Activated gamma-delta T cell treated with anti-CD3 and anti-CD28 coated beads, Interleukin-2, amount 50 U/mL, for 16 hours (primary cell): ENCODE measurements at places on chromosomes 16 and 17.

DNA sequence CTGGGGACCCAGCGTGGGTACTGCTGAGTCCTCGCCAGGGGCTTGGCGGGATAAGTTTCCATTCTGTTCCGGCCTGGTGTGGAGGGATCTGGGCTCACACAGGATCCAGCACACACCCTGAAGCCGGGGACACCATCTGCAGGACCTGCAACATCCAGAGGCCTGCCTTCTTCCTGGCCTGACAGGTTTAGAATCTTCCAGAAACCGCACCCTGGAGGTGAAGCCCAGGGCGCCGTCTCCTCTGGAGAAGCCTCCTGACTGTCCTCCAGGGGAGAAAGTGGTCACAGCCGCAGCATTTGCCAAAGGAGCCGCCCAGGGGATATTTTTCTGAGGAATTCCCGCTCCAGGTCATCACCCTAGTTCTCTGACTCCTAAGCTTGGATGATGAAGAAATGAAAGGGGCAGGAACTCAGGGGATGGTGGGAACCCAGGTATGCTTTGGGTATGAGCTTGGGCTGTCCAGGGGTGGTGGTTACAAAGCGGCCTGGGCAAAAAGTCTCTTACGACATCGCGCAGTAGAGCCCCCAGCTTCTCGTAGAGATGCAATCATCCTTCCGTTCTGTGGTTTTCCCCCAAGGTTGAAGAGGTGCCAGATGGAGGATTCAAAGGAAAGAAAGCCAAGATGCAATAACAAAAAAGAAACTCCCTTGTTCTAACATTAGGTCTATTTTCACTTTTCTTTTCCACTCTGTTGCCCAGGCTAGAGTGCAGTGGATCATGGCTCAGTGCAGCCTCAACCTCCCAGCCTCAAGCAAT is 9.1 kb upstream of the CRISPLD2 start:
- no peak for DNase-seq

- DNase-seq: peak; percentile 45
Measured at GRCh38 chr17:78925234-78925633, at the start of gene TIMP2. Gene TIMP2, minus strand, starts transcription at chr17:78925387. Its CDS starts 299 bp downstream, at chr17:78925088.

- no peak for DNase-seq
Measured at GRCh38 chr17:33521784-33522183, 228.7 kb upstream of the ASIC2 start.

- no peak for DNase-seq
Measured at GRCh38 chr16:4615384-4616046, 827 bp upstream of the UBALD1 start.

GRCh38 chr16:3001316-3001715 is 11.4 kb upstream of the CLDN9 start:
- no peak for DNase-seq

DNA sequence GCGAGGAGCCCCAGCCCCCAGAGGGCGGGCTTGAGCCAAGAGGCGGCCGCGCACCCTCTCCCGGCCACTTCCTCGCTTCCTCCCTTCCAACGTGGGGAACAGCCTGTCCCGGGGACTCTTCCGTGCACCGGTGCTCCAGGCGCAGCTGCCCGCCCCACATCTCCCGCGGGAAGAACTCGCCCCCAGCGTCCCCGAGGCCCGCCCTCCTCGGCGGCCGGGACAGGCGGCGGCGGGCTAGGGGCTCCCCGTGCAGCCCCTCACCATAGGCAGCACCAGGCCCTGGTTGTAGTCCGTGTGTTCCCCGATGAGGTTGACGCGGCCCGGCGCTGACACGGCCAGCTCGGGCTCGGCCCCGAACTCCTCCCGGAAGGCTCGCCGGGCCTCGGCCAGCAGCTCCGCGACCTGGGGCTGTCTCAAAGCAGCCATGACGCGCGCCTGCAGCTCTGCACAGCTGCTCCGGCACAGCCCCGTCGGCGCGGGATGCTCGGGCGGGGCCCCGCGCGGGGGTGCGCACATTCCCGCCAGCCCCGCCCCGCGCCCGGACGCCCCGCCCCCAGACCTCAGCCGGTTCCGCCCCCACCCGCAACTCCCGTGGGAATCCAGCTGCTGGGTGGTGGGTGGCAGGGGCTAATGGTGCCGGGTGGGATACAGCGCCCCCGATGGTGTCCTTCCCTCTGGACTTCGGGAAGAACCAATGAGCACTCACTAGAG is at the start of gene GALK1:
Gene GALK1 (minus strand): TSS at position 482 of the 711 bp plus-strand sequence. CDS start 56 bp downstream, at position 426.
- peak; percentile 42 for DNase-seq

GRCh38 chr17:64555281-64555680 is 48.5 kb downstream of the CEP95 start:
- no peak for DNase-seq

DNA sequence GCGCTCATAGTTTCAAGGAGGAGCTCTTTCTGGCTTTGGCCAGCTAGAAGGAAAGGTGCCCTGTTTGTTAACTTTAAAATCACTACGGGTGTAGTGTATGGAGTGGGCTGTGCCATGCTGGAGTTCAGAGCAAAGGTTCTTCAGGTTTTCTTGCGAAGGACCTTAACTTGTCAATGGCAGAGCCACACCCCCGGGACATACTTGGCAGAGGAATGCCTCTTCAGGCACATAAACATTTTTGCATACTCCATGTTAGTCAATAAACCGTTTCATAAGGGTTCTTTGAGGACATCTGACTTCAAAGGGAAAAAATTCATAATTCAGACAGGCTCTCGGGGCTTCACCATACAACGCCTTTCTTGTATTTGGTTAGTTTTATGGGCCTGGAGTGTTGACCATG is 113.0 kb upstream of the PLCG2 start:
- DNase-seq: no peak

DNA sequence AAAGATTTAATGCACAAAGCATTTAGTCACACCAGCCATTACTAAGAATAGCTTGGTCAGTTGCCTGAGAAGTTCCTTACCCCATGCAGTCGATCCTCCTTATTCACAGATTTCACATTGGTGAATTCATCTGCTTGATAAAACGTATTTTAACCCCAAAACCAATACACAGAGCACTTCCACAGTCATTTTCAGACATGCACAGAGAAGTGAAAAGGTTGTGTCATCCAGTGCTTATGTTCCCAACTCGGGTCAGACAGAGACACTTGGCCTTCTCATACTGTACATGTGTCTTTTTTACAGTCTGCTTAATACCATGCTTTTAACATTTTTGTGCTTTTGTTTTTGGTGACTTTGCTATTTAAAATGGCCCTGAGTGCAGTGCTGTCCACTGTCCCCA is 219.7 kb downstream of the SPECC1 start:
- no peak for DNase-seq

DNA sequence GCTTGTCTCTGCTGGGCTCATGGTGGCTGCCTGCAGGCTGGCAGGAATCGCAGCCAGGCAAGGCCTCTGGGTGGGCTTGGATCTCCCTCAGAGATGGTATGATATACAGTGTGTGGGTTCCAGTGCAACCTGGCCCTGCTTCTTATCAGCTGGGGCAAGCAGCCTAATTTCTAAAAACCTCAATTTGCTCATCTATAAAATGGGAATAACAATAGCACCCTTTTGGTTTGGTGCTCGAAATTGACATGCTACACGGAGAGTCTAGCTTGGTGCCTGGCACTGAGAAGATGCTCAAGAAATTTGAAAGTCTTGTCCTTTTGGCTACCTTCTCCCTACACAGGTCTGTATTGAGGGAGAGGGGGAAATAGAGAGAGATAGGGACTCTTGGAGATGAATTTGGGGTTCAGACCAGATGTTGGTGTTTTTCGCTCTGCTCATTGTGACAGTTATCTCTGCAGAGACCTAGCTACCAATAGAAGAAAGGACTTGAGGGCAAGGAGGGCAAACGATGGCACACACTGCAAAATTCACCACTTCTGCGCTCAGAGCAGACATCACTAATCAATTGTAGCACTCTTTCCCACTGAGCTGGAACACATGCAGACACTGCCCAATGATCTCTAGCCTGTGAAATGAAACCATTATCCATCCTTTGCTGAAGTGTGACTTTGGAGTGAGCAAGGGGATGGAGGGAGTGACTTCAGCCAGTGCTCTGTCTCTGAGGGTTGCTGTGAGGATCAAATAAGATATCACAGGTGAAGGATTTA is 15.6 kb downstream of the BEAN1 start:
- DNase-seq: no peak

- DNase-seq: no peak
Measured at GRCh38 chr17:55983096-55983495, 170.2 kb upstream of the ANKFN1 start.

- no peak for DNase-seq
Measured at GRCh38 chr16:84834403-84834772, 14.6 kb downstream of the CRISPLD2 start.

DNA sequence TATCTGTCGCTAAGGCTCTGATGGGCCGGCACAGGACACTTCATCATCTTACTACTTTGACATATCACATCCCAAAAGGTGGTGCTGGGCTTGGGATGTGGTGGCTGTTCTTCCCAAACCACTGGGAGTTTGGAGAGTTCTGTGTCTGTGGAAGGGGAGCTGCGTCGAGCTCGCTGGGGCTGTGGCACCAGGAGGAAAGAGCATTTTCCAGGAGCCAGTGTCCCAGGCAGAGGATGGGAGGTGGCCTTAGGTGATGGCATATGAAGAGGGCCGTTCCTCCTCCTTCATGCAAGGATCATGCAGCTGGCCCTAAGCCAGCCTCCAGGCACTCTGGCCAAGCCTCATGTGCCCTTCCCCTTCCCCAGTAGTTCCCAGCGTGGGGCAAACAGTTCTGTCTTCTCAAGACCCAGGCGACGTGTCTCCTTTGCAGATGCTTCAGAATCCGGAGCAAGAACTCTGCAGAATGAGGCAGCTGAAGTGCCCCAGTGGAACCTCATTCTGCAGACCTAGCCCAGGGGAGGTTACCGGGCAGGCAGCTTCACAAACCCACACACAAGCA is 89.4 kb upstream of the TNRC6C start:
- no peak for DNase-seq

DNA sequence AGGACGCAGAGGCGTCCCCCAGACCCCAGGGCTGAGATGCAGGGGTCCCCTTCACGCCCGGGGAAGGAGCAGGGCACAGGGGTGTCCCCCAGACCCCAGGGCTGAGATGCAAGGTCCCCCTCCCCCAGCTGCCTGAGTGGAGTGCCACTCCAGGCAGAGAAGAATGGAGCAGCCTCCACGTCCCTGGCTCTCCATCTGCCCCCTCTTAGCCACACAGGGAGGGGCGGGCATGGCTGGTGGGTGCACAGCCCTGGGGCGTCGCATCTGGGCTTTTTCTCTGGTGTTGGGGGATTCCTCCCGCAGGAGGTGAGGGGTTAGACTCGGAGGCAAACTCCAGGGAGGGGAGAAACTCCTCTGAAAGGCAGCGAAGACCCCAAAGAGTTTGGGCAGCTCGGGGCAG is 17.5 kb downstream of the CIBAR2 start:
- no peak for DNase-seq

- DNase-seq: no peak
Measured at GRCh38 chr16:51635181-51635580, 484.1 kb upstream of the SALL1 start.

DNA sequence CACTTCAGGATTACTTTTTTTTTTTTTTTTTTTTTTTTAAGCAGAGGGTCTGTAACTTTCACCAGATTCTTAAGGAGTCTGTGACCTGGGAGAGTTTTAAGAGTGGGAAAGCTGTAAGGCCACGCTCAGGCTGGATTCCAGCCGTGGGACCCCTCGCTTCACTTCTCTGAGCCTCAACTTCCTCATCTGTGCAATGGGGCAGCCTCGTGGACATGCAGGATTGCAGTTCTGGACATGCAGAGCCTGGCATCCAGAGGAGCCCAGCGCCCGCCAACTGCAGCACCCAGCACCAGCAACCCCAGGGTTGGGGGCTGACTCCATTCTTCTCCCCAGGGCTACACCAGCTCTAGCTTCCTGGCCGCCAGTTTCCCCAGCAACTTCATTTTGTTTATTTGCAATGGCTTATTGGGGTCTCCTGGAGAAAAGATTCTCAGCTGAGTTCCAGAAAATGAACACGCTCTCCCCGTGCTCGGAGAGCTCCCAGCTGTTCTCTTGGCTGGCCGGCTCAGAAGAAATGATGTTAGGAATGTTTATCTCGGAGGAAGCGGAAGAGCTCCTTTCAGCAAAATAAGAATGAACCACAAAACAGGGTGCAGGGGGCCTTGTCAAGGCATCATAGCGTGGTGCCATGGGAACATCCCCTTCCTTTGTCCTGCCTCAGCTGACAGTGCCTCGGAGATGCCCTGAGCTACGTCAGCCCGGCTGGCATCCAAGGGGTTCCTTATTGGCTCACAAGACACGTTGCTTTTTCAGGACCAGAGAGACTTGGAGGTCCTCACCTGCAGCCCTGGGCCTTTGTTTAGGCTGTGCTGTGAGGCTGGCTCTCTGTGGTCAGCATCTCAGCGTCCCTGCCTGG is 22.9 kb upstream of the ZCCHC14 start:
- no peak for DNase-seq

- DNase-seq: no peak
Measured at GRCh38 chr16:67917140-67917851, 14.4 kb downstream of the CTRL start.

DNA sequence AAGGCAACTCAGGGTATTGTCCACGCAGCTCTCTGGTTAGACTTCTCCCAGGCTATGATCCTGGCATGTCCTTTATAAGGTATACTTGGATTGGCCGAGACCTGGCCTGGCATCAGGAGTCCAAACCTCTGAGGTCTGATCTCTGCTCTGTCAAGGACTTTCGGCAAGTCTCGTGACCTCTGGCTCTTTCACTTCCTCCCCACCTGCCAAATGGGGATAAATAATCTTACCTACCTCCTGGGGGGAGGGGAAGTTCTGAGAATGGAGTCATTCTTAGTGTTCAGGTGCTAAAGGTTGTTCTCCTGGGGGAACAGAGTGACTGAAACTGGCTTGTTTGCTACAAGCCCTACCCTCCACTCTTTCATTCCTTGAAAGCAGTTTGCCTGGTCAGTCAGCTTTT is 7.6 kb downstream of the ATXN1L start:
- no peak for DNase-seq

DNA sequence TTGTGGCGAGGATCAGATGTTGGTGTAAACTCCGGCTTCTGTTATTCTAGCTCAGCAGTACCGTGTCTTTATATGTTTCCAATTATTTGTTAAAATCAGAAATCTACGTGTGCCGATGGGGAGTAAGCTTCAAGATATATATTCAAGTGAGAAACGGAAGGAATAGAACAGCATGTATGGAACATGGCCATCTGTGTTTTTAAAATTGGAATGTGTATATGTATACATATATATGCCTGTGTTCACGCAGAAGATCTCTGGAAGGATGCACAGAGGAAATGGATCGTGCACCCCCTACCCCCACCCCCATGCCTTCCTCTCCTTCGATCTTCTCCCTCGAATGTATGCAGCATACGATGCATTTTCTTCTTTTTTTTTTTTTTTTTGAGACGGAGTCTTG is 7.7 kb upstream of the SNN start:
- DNase-seq: no peak

GRCh38 chr16:64499211-64499610 is 622.7 kb downstream of the CDH11 start:
- DNase-seq: no peak

GRCh38 chr16:54268766-54269165 is 17.8 kb downstream of the IRX3 start:
- DNase-seq: no peak

GRCh38 chr17:74545843-74546230 is at the start of gene CD300C:
Gene CD300C, minus strand, starts transcription at chr17:74546115. Its CDS starts 333 bp downstream, at chr17:74545782.
- DNase-seq: no peak

GRCh38 chr17:75842963-75843576 is 1.1 kb downstream of the UNC13D start:
- DNase-seq: no peak

- no peak for DNase-seq
Measured at GRCh38 chr17:76956846-76957540, 88.8 kb downstream of the MGAT5B start.
